Skin of body (tissue), 3 donors: ENCODE measurements at places on chromosomes 13 and 19. TPM values are rescaled to one million over a fixed set of nuclear protein-coding genes. Genes with fewer than 3 reads are reported as not detected.

Gene GSX1
- total RNA-seq: not detected

Gene FNDC3A
- 48.8 TPM for total RNA-seq

Gene APC2
- total RNA-seq: 0.59 TPM

Gene LILRB4
- total RNA-seq: 0.49 TPM

Gene FOXO1
- total RNA-seq: 23.9 TPM

Gene OR7D4
- not detected for total RNA-seq

Gene IFNL1
- not detected for total RNA-seq

Gene CACNA1A
- 1.5 TPM for total RNA-seq

Gene ZNF66
- 7.4 TPM for total RNA-seq

Gene NFIX
- total RNA-seq: 75.5 TPM

Gene ZNF112
- total RNA-seq: 8.3 TPM

Gene CLEC17A
- total RNA-seq: 0.10 TPM

Gene NR2F6
- 14.4 TPM for total RNA-seq

Gene STARD13
- 38.7 TPM for total RNA-seq

Gene CRX
- not detected for total RNA-seq

Gene ZFR2
- 0.30 TPM for total RNA-seq

Gene CD79A
- total RNA-seq: 0.79 TPM

Gene METTL21C
- total RNA-seq: 3.0 TPM

Gene C5AR2
- total RNA-seq: 1.2 TPM

Gene ZNF468
- 25.3 TPM for total RNA-seq
